Fibroblast of skin of scalp (primary cell): ENCODE measurements at places on chromosomes 6 and 20.

DNA sequence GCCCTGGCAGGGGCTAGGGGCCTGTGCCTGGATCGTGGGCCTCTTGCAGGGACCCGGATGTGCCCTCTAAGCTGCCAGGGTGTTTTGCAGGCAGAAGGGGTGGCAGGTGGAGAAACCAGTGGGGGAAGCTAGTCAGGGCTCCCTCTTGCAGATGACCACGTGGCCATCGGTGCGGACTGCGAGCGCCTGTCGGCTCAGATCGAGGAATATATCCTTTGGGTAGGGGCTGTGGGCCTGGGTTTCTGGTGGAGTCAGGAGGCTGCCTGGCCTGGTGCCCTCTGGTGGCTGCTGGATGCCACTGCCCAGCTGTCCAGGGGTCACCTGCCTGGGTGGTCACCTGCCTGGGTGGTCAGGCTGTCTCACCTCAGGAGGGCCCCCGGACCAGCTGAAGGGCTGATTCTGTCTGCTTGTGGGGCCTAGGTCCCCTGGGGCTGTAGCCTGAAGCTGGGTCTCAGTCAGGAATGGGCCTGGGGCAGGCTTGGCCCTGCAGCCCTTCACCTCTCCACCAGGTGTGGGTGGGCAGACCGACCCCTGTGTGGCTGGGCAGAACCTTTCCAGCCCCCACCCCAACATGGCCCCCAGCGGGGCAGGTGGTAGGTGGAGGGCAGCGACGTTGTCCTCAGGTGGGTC is 6.7 kb downstream of the TCEA2 start:
- no peak for DNase-seq

- DNase-seq: no peak
Measured at GRCh38 chr6:21158873-21159272, 434.7 kb upstream of the SOX4 start.

- DNase-seq: no peak
Measured at GRCh38 chr6:52535711-52536423, 41.0 kb downstream of the TRAM2 start.

- peak; percentile 71 for DNase-seq
Measured at GRCh38 chr20:10219452-10219791, 792 bp downstream of the SNAP25 start.

- peak; percentile 91 for DNase-seq
Measured at GRCh38 chr6:13733178-13733887, 21.7 kb upstream of the RANBP9 start.

DNA sequence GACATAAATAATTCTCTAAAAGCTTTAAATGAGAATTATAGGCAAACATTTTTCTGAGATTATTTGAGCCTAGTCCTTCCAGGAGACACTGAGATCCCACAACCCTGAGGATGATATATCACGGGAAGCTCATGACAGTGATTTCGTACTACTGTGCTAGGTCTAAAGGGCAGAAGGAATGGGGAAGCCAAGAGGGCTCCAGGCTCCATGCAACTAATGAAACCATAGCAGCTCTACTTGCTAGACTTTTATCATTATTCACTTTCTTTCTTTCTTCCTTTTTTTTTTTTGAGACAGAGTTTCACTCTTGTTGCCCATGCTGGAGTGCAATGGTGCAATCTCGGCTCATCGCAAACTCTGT is 57.3 kb upstream of the SGK1 start:
- no peak for DNase-seq
